GM19239 (cell line): ENCODE measurements at places on chromosomes 11 and 22.

GRCh38 chr22:17917490-17917983 lies 106.8 kb downstream of the MICAL3 start:
- no peak for DNase-seq

GRCh38 chr11:33015621-33016551 lies at the start of gene DEPDC7:
Gene DEPDC7 (plus strand): TSS chr11:33015878. CDS start chr11:33015956, 78 bp downstream.
- peak; percentile 77 for DNase-seq

GRCh38 chr11:92653454-92653853 lies 316.0 kb upstream of the MTNR1B start:
- DNase-seq: no peak

- DNase-seq: no peak
Measured at GRCh38 chr11:110903830-110904229, 191.6 kb upstream of the ARHGAP20 start.

DNA sequence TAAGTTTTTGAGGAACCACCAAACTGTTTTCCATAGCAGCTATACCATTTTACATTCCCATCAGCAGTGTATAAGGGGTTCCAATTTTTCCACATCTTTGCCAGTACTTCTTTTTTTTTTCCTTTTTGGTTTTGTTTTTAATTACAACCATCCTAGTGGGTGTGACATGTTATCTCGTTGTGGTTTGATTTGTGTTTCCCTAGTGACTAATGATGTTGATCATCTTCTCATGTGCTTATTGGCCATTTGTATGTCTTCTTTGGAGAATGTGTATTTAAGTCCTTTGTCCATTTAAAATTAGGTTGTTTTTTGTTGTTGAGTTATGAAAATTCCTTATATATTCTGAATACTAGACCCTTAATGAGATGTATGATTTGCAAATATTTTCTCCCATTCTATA lies 59.3 kb downstream of the STIM1 start:
- no peak for DNase-seq

DNA sequence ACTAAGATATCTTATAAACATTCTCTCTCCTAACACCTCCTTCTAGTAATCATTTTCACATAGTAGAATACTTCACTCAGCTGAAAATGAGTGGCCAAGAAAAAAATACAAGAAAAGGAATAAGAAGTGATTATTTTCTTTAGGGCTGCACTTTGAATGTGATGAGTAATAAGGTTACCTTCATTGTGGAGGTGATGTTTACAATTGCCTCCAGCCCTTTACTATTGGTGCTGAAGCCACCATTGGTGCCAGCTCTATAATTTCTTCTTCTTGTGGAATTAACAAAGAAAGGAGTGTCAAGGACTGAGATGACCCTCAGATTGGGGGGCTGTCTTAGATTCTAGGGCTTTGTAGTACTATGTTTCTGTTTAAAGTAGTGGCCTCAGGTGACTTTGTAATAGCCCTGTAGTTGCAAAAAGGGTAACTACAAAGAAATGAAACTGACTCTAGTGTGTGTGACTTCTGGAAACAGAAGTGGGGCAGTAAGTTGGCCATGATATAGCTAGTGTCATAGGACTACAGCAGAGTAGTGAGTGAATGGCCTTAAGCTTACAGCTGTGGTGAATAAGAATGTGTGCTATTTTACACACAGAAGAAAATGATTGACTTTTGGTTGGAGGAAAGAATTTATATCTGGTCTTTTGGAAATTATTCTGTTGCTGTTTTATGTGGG lies 287.2 kb downstream of the TMEM135 start:
- no peak for DNase-seq

- no peak for DNase-seq
Measured at GRCh38 chr11:106426696-106427095, 349.2 kb downstream of the AASDHPPT start.

- DNase-seq: no peak
Measured at GRCh38 chr22:23555118-23555517, 25.0 kb downstream of the IGLL1 start.

DNA sequence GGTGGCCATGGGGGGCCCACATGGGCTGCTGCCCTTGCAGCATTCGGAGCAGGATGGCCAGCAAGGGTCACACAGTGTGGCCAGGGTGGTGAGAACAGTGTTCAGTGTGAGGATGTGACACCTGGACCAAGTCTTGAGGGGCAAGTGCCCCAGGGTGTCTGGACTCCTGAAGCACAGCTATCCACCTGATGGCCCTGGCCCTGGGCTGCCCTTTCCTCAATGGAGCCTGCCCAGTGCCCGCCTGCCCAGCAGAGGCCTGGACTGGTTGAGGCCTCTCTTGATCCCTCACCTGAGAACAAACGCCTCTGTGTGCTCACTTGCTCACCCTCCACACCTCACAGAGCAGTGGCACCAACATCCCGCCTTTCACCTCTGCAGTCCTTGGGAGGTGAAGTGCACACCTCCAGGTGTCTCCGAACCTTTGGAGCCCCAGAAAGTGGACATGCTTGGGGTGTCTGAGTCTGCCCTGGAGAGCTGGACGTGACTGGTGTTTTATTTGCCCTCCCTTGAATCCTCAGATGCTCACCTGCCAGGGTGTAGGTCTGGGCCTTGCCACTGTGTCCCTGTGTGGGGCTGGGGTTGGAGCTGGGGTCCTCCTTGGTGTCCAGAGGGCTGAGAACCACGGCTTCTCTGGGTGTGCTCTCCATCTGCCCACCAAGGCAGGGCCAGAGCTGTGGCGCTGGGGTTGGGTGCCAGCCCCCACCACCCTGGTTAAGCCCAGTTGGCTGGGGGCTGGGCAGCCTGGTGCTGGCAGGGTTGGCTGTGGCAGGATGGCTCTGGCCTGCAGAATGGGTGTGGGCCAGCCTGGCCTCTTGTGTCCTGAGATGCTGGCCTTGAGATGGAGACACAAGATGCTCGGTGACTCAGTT lies 3.8 kb upstream of the MUC2 start:
- DNase-seq: no peak

DNA sequence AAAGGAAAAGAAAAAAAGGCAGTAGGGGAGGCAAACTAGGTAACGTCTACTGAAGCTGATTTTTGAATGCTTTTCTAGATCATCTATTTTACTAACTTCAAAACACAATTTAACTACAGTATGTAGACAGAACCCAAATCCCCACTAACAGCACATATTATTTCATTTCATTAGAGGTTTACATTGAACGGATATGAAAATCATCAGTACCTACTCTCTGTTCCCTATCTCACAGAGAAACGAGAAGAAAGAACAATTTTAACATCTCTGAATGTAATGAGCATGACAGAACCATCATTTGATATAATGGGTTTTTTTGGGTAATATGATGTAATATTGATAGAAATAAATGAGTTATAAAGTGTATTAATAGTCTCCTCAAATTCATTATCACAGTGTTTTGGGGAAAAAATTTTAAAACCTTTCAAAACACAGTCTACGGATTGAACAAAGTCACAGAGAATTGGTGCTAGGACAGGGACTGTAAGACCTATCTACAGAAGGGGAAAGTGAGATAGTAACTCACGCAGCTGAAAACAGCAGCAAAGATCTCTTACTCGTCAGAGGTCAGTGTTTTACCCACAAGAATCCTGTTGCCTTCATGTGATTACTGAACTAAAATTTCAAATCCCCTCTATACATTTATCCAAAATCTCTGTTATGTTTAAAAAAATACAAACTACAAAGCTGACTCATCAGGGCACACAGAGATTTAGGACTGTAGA lies 77.3 kb downstream of the ZBTB44 start:
- no peak for DNase-seq

- no peak for DNase-seq
Measured at GRCh38 chr22:25818541-25818940, 76.6 kb downstream of the MYO18B start.

DNA sequence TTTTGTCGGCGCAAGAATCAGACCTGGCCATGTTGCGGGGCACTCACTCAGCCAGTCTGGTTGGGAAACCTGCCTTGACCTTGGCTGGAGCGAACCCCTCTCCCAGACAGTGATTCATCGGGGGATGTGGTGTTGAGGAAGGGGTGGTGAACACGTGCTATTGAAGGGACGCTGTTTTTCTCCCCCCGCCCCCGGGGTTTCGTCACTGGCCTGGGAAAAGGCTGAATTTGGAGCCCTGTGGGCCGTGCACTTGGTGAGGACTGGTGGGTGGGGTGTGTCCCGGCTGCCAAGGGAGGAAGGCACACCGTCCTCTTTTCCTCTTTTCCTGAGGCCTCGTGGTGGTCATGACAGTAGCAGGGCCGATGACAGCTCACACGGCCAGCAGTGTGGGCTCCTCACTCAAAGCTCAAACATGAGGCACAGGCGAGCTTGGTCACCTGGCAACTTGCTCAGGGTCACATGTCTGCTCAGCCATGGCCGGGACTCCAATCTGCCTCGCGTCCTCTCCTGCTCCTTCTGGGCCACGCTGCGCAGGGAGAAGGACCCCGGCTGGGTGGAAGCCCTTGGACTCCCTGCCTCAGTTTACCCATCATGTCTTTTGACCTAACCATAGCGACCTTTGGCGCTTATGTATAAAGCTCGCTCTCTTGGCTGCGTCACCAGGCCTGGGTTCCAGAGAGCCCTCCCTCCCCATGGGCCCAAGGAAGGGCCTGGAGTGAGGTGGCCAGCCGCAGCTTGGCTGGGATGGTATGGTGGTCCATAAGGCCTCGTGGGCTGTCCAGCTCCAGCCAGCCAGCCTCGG lies 49.4 kb downstream of the SMIM38 start:
- no peak for DNase-seq

GRCh38 chr11:70785372-70785771 lies 387.0 kb downstream of the CTTN start:
- DNase-seq: no peak

- no peak for DNase-seq
Measured at GRCh38 chr11:109939166-109939810, 153.9 kb upstream of the ZC3H12C start.
